ENCODE measurements at places on chromosomes 13 and 19.
A peak's percentile ranks its signal among the peaks of the same experiment; 100 is the strongest.

DNA sequence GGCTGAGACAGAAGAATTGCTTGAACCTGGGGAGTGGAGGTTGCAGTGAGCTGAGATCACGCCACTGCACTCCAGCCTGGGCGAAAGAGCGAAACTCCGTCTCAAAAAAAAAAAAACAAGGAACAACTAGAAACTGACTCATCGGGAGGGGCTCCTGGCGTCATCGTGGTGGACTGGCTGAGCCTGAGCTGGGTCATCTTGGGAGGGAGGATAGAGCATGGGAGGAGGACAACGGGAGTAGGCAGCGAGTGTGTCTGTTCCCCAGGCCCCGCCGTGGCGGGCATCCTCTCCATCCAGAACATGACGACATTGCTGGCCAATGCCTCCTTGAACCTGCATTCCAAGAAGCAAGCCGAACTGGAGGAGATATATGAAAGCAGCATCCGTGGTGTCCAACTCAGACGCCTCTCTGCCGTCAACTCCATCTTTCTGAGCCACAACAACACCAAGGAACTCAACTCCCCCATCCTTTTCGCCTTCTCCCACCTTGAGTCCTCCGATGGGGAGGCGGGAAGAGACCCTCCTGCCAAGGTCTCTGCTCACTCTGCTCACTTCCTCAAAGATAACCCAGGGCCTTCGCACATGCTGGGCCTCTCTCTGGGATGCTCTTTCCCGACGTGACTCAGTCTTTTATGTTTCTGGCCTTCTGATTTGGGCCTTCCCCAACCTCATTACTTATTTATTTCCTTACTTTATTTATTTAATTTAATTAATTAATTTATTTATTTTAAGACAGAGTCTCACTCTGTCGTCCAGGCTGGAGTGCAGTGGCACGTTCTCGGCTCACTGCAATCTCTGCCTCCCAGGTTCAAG is 16.6 kb downstream of the DDX39A start:
- DNase-seq: no peak

- DNase-seq: no peak
Observed at GRCh38 chr13:85419611-85420010, 379.6 kb downstream of the SLITRK6 start.

DNA sequence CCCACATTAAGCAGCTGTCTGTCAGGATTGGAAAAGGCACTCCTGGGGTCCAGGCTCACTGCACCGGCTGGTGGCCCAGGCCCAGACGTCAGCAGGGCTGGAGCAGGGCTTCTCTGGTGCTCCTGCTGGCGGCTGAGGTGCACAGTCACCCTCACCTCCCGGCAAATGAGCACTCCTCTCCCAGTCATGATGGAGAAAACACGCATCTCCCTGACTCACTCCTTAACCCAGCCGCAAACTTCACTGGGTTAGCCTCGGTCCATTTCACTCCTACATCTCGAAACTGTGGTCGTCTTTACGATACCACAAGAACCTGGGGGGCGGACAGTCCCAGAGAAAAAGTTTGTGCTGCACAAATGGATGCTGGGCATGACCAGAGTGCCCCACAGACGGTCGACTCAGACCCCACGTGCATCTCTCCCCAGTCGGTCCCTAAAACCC is 3.3 kb upstream of the RASA3 start:
- DNase-seq: peak; percentile 35

DNA sequence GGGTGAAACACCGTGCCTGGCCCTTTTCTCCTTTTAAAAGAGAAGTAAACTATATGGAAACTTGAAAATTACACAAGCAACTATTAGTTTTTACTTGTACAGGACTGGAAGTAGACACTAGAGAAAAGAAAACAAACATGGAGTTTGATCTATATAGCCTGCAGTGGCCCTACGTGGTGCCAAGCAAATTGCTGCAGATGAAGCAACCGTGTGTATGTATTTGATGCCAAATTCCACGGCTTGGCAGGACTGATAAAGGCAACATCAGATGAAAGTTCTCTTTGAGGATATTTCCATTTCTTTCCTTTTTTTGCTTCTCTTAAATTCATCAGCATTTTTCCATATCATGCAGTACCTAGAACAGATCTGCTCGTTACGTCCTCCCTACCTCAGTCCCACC is 49.8 kb downstream of the ATP8A2 start:
- DNase-seq: peak; percentile 76

- DNase-seq: peak; percentile 47
Observed at GRCh38 chr19:30719189-30719998, 347.2 kb downstream of the ZNF536 start.

GRCh38 chr13:19766591-19766990 is 16.2 kb downstream of the PSPC1 start:
- DNase-seq: no peak

DNA sequence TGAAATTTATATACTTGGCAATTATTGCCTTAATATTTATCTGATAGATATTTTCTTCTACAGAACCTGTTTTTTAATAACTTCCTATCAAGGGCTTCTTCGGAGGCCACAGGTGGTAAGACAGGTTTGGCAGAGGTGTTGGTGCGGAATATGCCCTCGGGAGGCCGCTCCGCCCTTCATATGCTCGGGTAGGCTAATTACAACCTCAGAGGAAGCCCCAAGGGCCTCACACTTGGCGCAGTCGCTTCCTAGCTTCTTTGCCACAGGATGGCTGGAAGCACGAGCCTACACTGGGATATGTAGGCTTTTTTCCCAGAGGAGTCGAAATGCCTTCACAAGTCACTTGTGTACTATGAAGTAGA is 68.8 kb downstream of the LMO7 start:
- DNase-seq: no peak

GRCh38 chr13:28531077-28531844 is 36.3 kb upstream of the FLT1 start:
- peak; percentile 3 for DNase-seq

- no peak for DNase-seq
Observed at GRCh38 chr13:44231786-44232516, 141.7 kb upstream of the SERP2 start.

DNA sequence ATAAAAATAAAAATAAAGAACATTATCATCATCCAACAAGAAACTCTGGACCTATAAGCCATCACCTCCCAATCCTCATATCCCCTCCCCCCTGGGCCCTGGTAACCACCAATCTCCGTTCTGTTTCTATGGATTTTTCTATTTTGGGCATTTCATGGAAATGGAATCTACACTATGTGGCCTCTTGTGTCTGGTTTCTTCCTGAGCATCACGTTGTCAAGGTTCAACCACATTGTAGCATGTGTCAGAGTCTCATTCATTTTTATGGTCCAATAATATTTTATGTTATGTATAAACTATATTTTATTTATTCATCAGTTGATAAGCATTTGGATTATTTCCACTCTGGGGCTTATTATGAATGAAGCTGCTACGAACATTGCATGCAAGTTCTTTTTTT is 26.9 kb downstream of the SULT2B1 start:
- DNase-seq: no peak

DNA sequence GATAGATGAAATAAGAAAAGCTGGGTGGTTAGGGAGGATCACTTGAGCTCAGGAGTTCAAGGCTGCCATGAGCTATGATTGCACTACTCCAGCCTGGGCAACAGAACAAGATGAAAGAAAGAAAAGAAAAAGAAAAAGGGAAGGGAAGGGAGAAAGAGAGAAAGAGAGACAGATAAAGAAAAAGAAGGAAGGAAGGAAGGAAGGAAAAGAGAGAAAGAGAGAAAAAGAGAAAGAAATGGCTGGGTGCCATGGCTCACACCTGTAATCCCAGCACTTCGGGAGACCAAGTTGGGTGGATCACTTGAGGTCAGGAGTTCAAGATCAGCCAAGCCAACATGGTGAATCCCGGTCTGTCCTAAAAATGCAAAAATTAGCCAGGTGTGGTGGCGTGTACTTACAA is 21.1 kb downstream of the TEX101 start:
- no peak for DNase-seq

GRCh38 chr13:110826861-110827672 is 87.8 kb downstream of the ANKRD10 start:
- DNase-seq: no peak

- DNase-seq: no peak
Observed at GRCh38 chr19:46896076-46896794, 35.4 kb downstream of the ARHGAP35 start.

DNA sequence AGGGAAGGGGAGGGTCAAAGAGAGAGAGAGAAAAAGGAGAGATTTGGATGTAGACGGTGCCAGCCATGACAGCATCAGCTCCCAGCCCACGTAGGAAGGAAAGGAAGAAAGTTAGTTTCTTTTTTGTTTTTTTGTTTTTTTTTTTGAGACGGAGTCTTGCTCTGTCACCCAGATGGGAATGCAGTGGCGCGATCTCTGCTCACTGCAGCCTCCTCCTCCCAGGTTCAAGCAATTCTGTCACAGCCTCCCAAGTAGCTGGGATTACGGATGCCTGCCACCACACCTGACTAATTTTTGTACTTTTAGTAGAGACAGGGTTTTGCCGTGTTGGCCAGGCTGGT is 27.6 kb downstream of the ELL start:
- no peak for DNase-seq

DNA sequence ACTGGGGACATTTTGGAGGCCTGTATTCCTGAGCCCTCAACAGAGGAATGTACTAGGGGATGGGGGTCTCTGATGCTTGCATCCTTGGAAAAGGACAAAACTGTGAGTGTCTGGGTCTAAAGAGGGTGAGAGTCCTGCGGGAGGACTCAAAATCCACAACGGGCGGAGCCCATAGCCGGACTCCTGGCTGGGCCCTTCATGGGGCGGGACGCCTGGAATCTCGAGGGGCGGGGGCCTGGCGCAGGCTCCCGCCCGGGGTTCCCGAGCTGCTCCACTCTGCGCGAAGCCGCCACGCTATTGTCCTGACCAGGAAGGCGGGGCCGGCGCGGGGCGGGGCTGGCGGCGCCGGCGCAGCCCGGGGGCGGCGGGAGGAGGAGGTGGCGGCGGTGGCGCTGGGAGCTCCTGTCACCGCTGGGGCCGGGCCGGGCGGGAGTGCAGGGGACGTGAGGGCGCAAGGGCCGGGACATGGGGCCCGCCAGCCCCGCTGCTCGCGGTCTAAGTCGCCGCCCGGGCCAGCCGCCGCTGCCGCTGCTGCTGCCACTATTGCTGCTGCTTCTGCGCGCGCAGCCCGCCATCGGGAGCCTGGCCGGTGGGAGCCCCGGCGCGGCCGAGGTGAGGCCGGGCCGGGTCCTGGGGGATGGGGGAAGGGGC is at the start of gene APLP1:
Gene APLP1 (plus strand): TSS at position 403 of the 651 bp plus-strand sequence. CDS start 63 bp downstream, at position 466.
- peak; percentile 68 for DNase-seq

GRCh38 chr19:8615024-8615423 is 4.5 kb upstream of the ADAMTS10 start:
- no peak for DNase-seq

- DNase-seq: no peak
Observed at GRCh38 chr13:59521549-59521948, 642.2 kb downstream of the DIAPH3 start.

- DNase-seq: no peak
Observed at GRCh38 chr13:42388326-42388725, 116.4 kb downstream of the AKAP11 start.

DNA sequence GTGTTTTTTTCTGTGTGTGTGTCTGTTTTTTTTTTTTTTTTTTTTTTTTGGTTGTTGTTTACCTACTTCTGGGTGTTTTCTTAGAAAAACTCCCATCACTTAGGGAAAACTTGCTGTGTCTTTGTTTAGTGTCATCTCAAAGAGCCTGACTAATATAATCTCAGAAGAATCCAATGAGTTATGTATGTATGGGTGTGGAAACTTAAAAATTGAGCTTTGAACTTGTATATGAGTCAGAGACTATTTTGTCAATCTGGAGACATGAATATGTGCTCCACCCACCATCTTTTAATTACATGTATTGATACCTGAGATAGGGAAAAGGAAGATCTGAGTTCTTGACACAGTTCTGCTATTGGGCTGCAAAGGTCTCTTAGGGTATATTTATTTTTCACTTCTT is 140.7 kb upstream of the SPRY2 start:
- DNase-seq: no peak
